Stimulated activated naive CD8-positive, alpha-beta T cell treated with anti-CD3 and anti-CD28 coated beads, Interleukin-15, amount 100 ng/mL, for 72 hours (primary cell): ENCODE measurements at places on chromosomes 4 and X.

- no peak for DNase-seq
Measured at GRCh38 chr4:6472008-6472386, 417 bp downstream of the PPP2R2C start.

DNA sequence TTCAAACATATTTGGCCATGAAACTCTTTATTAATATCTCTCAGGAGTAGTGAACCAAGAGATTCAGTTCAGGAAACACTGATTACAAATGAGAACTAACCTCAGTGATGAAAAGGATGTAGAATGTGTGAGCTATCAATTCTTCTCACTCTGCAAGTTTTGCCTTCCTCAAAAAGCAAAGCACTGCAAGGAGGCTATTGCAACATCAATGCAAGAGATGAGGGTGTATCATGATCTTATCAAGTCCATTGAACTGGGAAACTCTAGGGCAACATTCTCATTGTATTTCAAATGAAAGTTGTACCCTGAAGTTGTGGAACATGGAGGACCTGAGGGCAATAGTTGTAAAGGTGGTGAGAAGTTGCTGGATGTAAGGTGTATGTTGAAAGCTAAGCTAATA is 56.4 kb upstream of the VEGFC start:
- DNase-seq = no peak

DNA sequence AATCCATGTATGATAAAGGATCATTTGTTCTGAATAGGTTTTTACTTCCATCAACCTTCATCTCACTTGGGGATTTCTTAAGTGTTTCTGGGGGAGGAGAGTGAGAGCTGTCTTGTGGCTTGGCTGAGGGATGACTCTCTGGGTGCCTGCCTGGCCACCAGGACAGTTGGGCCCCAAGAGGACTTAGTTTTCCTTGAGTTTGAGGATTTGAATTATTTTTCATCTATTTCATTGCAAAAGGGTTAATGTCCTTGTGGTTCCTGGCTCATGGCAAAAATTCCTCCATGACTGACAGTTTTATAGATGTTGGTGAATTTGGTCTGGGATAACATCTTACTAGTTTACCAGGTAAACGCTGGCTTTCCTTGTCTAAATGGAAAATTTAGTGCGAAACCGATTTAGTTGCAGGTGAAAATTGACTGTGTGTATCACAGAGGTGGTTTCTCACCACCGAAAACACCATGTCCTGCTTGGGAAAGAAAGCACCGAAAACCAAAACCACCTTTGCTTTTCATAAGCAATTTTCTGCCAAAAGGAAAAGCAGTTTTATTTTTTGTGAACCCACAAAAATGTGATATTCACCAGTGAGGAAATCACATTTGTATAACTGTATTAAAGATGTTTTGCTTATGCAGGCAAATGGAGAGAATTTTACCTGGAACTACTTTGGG is 331.3 kb upstream of the SFRP2 start:
- DNase-seq = no peak

GRCh38 chrX:100643956-100644860 is at the start of gene SRPX2:
TSS of gene SRPX2 (plus strand) at chrX:100644199. CDS start at chrX:100646323, 2,124 bp downstream.
- DNase-seq = no peak

- no peak for DNase-seq
Measured at GRCh38 chrX:39484159-39485068, 613.3 kb downstream of the BCOR start.
